Memory B cell (primary cell): ENCODE measurements at places on chromosomes 3 and 15.
A peak's percentile ranks its signal among the peaks of the same experiment; 100 is the strongest.

DNA sequence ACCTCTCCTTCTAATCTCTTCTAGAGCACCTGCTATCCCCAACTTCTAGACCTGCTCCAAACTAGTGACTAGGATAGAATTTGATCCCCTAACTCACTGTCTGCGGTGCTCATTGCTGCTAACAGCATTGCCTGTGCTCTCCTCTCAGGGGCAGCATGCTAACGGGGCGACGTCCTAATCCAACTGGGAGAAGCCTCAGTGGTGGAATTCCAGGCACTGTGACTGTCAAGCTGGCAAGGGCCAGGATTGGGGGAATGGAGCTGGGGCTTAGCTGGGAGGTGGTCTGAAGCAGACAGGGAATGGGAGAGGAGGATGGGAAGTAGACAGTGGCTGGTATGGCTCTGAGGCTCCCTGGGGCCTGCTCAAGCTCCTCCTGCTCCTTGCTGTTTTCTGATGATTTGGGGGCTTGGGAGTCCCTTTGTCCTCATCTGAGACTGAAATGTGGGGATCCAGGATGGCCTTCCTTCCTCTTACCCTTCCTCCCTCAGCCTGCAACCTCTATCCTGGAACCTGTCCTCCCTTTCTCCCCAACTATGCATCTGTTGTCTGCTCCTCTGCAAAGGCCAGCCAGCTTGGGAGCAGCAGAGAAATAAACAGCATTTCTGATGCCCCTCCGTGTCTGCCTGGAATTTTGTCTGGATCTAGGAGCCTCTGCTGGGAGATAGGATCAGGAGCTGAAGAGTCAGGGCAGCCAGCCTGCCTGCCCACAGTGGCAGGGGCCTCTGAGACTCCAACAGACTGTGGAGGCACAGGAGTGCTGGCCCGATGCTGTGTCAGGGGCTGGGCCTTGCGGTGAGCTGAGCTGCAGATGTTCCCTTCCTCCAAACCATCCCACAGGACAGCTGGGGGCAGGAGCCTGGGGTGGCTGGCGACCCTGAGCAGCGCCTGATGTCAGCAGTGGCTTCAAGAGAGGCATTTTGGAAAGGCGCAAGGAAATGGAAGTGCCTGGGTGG lies 3.0 kb downstream of the ISLR start:
- DNase-seq: no peak

DNA sequence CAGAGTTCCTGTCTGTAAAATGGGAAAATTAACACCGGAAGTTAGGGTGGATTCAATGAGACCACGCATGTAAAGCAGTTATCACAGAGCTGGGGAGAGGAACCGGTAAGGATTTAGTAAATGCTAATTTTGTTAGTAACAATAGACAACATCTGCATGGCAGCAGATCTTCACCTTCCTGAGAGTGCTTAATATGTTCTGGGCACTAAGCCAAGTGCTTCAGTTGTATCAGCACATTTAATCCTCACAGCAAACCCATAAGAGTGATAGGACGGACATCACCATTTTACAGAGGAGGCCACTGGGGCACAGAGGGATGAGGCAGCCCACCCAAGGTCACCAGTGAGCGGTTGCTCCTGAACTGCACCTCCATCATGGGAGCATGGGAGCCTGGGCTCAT lies 189.4 kb downstream of the WNT5A start:
- DNase-seq: no peak

DNA sequence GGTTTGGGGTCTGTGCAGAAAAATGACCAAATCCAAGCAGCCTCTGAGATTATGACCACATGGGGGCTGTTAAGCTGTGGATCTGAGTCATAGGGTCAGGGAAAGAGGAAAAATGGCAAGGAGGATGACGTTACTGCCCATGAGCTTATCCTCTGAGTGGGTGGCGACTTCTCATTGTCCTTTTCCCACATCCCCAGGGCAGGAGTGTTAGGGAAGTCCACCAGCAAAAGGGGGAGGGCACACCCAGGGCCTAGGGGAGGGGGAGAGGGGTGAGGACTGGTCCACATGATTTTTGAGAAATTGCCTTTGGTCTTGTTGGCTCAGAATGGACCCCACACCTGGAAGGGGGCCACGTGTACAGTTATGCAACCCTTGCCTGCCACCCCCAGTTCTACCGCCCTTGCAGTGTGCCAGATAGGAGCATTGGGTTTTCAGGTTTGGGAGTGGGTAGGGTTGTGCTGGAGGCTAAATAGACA lies 2.6 kb downstream of the CD276 start:
- no peak for DNase-seq

GRCh38 chr3:186207515-186207914 lies 98.6 kb upstream of the ETV5 start:
- no peak for DNase-seq

- DNase-seq: no peak
Observed at GRCh38 chr3:50587373-50587772, 18.1 kb downstream of the HEMK1 start.

GRCh38 chr15:76185716-76186115 lies 125.6 kb downstream of the ETFA start:
- DNase-seq: no peak

DNA sequence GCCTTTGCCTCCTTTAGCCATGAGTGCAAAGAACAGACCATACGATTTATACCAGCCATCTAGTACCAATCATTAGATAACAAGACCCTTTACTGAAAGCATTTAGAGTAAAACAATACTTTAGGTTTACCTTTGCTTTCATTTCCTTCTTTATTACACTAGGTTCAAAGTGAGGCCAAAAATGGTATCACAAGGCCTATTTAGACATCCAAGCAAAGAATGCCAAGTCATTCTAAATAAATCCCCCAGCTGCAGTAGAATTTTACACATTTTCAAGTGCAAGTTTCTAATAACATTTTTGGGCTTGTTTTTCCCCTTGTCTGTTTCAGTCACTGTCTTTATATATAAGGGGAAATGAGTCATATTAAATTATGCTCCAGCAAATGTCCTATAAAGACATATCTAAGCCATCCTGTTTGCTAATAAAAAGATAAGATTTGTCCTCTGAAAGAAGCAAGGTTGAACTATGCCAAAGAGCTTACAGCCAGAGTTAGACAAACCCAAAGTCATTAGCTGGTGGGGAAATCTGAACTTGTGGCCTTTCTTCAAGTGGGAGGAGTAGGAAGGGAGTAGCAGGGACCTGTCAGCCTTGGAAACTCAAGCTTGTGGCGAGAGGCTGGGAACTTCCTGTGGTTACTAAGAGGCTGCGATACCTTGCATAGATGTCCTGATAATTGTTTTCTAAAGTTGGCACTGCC lies 232.7 kb downstream of the MECOM start:
- no peak for DNase-seq

DNA sequence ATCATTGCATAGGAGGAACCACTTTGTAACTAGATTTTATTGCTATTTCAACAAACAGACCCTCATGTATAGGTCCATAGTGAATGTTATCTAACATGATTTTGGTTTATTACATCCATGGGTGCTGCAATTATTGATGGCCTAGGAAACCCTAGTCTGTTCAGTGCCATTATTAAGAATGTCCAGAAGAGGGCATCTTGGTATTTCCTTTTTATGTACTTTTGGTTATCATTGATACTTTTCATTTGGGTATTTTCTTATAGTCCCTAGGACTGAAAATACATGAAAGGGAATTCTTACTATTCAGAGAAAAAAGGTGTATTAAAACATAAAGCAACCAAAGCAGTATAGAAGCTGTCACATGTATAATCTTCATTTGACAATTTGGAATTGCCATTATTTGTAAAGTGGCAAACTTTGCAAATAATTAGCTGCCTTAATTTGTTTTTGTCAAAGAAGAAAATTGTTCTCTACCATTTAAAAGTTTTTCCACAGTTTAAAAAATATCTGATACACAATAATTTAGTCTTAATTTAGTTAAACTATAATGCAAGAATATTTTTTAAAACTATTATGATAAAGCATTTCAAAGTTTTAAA lies 48.7 kb downstream of the CNOT10 start:
- DNase-seq: no peak

DNA sequence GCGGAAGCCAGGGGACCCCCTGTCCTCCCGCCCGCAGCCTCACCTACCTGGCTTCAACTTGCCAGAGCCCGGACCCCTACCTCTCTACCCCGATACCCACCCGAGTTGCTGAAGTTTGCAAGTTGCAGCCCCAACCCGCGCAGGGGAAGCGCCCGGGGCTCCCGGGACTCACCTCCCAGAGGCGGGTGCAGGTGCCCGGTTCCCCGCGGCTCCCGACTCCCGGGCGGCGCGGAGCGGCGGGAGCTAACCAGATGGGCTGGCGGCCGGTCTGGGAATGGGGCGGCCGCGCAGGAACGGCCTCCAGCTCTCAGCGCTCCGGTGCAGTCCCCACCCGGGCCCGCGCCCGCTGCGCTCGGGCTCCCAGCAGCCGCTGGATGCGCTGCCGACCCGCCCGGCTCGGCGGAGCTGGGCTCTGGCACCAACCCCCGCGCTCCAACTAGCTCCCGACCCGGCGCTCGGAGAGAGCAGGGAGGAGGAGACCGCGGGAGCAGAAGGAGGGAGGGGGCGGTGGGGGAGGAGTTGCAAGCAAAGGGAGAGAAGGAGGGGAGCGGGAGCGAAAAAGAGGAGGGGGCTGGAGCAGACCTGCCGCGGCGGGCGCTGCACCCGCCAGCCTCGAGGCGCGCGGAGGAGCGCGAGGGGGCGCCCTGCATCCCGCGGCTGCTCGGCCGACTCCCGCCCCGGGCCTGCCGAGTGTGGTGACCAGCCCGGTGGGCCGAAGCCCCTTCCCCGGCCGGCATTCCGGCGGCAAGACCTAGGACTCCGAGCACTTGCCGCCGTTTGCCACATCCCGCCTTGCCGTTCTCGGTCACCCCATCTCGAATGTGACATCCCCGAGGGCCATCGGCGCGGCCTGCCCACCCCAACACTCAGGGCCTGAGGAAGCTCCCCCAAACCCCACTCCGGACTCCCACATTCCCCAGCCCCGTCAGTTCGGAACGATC lies at the start of gene SEMA5B:
Gene SEMA5B, minus strand, starts transcription at position 472 of the 941 bp plus-strand sequence. CDS start 66,500 bp downstream, outside the sequence.
- peak; percentile 27 for DNase-seq
